Naive thymus-derived CD8-positive, alpha-beta T cell (primary cell): ENCODE measurements at places on chromosomes 7 and 10. TPM values are rescaled to one million over a fixed set of nuclear protein-coding genes. Genes with fewer than 3 reads are reported as not detected.

DNA sequence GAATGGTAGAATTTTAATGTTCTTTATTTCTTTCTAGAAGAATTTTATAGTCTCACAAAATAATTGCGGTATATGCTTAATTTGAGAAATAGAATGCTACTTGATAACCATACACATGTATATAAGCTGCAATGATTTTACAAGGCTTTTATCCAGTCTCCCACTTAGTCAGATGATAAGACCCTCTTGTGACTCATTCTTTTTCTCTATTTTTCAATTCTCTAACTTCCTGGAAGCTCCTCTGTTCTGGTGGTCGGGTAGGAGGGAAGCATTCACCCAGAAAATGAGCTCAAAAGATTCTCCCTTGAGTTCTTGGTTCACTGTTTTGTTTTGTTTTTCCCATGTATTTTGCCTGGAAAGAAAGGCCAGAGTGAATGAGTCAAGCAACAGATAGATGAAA lies 546.6 kb downstream of the INHBA start:
- no peak for DNase-seq

DNA sequence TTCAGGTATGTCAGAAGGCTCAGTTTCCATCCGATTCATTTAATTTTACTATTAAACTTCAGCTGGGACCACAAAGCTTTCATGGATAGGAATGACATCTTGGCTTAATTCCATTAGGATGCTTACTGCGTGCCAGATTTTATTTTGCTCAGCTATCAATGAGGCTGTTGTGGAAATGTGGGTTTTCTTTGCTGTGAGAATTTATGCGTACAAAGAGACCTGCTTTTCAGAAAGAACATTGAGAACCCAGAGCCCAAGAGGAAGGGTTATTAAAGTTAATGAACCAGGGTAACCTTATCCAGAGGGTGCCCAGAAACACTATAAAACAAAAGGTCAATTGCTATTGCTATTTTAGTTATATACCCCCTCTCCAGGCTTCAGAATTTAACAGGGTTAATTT lies 98.3 kb downstream of the MKLN1 start:
- no peak for DNase-seq

GRCh38 chr7:94216944-94217461 lies 177.7 kb upstream of the COL1A2 start:
- no peak for DNase-seq

GRCh38 chr7:97372882-97373281 lies 255.4 kb downstream of the SDHAF3 start:
- DNase-seq: no peak

GRCh38 chr7:33674804-33675411 lies 230.4 kb upstream of the BMPER start:
- DNase-seq: no peak

DNA sequence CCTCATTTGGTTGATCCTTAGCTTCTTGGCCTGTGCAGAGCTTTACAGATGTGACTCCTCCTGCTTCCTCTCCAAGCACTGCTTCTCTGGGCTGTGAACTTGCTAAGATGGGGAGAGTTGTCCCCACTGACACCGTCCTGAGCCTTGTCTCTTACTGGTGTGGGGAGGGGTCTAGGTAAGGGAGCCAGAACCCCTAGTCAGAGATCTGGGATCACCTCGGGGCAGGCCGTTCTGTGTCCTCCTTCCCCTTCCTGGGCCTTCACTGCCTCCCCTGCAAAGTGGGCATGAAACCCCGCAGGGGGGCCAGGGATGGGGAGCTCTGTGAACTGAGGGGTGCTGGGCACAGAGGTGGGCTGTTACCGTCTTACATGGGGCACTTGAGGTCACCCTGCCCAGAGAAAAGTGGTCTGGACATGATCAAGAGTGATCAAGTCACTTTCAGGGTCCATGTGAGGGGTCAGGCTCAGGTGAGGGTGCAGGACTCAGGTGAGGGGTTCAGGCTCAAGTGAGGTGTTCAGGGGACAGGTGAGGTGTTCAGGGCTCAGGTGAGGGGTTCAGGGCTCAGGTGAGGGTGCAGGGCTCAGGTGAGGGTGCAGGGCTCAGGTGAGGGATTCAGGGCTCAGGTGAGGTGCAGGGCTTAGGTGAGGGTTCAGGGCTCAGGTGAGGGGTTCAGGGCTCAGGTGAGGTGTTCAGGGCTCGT lies 86.2 kb downstream of the ADCY1 start:
- DNase-seq: no peak

- DNase-seq: no peak
Measured at GRCh38 chr7:4450483-4450882, 231.6 kb upstream of the FOXK1 start.

DNA sequence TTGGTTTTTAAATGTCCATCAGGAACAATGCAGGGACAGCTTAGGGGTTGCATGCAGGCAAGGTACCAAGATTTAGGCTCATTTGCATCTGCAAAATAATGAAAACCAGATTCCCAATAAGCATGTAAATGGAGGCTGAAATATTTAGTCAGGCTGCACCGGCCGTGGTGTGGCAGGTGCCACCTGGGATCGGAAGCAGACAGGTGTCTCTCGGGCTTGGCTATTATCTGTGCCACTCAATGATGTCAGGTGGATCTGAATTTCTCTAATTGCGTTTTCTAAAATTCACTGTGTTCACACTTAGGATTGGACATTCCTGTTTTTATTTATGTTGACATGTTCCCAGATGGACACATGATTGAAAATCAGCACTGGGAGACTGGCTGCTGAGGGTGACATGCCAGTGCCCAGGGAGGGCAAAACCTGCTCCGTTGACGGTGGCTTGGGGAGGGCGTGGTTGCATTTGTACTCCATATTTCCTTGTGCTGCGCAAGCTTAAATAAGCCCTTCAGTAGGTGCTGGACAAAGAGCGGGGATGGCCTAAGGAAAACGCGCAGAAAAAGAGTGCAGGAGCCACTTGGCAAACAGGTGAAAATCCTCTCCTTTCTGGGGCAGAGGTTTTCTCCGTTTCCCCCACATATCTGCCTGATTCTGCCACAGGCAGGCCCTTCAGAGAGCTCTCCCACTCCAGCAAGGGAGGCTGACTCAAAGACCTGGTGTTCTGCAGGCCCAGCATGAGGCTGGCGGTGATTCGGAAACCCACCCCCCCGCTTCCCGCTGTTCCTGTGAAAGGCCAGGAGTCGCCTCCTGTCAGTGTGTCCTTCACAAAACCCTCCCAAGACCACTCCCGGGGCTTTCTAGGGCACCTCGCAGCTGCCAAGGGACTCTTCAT lies 142.5 kb downstream of the WDR37 start:
- DNase-seq: no peak

DNA sequence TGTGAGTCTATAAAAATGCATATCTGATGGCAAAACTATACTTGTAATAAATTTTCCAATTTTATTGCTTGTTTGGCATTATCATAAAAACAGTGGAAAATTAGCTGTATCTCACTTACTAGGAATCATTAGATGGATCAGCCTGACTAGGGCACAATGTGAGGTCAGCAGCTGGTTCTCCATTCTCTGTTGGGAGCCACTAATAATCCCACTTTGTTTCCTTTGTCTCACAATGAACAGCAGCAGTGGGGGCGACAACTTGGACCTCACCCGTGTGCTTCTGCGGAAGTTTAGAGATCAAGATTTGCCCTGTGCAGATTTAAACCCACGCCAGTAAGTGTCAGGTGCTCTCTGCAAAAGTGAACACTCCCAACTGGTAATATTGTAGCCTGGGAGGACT lies 295.5 kb downstream of the ABCA13 start:
- no peak for DNase-seq

- no peak for DNase-seq
Measured at GRCh38 chr10:73774637-73775036, 7.2 kb upstream of the CHCHD1 start.

DNA sequence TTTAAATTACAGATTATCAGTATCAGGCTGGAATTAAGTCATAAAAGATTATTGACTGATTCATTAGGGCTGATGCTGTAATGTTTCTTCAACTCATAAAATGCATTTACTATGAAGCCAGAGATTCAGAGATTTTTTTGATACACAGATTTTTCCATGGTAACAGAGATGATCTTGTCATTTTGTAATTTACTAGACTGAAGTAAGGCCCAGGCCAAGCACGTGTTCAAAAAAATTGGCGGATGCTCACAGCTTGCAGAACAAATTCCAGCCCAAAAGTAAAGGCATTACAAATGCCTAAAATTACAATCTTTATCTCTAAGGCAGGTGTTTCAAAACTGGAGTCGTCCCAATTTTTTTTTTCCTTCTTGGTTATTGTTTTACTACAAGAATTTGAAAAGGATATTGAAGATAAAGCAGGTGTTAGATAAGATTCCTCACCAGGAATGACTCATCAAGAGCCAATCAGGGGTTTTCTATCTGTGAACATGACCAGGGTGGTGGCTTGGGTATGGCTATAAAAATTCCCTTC lies 78.4 kb upstream of the MEOX2 start:
- DNase-seq: no peak

- DNase-seq: no peak
Measured at GRCh38 chr7:151506901-151507382, 12.8 kb downstream of the RHEB start.

- no peak for DNase-seq
Measured at GRCh38 chr10:7045891-7046599, 364.8 kb downstream of the SFMBT2 start.

DNA sequence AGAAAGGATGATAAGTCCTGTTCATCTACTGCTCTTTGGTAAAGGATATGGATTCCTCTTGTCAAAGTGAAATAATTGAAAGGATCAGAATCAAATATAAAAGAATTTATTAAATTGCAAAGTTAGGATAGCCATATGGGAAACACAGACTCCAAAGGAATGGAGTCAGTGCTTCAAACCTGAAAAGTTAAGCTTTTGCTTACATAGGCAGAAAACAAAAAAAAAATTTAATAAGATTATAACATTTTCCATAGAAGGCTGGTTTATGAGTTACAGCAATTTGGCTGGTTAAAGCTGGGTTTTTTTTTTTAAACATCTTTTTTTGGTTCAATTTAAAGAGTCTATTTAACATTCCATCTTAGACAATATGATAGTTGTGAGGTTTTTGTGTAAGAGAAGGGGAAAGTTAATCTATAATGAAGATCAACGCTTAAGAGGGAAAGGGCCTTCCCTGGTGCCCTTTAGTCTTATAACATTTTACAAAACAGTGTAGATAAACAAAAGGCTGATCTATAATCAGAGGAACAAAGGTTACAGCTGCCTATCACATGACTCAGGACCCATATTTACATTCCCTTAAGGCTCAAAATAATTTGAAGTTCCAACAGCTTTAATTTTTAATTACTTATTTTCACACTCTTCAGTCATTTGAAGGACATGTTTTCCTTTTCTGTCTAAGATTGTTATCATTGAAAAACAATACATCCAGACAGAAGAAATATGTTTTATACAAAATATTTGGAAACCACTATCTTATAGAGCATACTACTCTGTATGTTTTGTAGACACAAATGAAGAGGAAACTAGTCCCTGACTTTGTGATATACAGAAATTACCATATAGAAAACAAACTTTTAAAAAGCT lies 234.3 kb upstream of the MBL2 start:
- no peak for DNase-seq

DNA sequence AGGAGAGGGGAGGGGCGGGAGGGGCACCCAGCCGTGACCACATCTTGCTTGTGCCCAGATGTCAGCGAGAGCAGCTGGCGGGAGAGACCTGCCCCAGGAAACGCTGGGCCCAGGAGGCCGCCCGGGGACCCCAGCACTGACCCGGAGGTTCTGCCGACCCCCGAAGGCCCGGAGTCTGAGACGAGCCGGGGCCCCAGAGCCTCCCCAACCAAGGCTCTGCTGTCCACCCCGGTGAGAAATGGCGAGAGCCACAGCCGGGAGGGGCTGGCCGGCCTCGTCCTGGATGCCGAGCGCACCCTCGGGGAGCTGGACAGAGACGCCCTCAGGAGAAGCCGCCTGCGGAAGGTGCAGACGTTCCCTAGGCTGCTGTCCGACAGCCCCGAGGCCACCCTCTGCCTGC lies 25.9 kb downstream of the KNDC1 start:
- no peak for DNase-seq

DNA sequence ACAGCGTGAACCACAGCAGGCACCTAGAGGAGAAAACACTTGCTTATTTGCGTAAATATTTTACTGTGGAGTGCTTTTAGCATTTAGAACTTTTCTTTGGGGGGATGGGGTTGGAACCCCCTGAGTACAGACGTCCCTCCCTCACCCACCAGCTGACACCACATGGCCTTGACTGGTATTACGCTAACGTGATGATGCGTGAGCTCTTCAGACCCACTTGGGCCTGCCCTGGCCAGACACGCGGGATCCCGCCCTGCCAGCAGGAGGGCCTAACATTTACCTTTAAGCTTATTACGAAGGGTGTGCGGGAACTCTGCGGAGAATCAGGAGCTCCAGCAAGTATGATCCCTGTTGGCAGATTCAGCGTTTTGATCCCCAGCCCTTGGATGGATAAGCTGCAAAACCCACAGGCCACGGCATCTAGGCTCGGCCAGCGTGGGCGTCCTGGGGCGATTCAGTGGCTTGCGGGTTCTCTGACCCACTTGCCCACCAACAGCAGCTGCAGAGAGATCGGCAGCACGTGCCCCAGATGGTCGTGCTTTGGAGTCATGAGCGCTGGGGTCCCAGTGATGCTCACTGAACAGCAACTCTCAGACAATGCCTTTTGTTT lies 545.5 kb upstream of the FOXK1 start:
- DNase-seq: no peak

DNA sequence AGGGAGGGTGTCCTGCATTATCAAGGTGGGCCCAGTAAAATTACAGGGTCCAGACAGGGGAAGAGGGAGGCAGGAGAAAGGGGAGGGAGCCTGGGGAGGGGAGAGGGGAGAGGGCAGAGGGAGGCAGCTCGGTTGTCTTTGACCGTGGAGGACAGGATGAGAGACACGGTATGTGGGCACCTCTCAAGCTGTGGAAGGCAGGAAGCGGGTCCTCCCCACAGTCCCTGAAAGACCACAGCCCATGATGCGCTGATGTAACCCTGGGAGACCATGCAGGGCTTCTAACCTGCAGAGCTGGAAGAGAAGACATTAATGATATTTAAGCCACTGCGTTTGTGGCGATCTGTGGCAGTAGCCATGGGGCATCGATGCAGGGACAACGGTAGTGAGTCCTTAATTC lies 27.2 kb upstream of the MNX1 start:
- DNase-seq: no peak

DNA sequence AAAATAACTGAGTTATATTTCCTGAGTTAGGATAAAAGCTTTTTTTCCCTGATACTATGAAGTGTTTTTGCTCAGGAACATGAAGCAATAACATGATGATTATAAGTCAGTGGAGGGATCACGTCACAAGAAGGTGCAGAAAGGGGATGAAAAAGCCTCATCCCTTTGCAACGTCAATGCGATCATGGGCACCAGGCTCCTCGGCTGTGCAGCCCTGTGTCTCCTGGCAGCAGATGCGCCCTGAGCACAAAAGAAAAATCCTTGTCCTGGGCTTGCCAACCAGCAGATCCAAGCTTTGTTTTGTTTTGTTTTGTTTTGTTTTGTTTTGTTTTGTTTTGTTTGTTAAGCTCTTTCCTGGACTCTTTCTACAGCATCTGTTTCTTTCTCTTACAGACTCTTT lies 103.5 kb upstream of the PRSS1 start:
- DNase-seq: no peak

The SPDYE1 gene
- 0.14 TPM for polyA plus RNA-seq

The PLEKHS1 gene
- polyA plus RNA-seq: not detected

The ZMYND11 gene
- 41.0 TPM for polyA plus RNA-seq

The VWC2 gene
- polyA plus RNA-seq: 0.01 TPM

The NAT16 gene
- polyA plus RNA-seq: not detected

The DUS4L gene
- polyA plus RNA-seq: 9.5 TPM

The ASB10 gene
- not detected for polyA plus RNA-seq

The KRIT1 gene
- polyA plus RNA-seq: 20.1 TPM

The C10orf67 gene
- not detected for polyA plus RNA-seq

The ASB4 gene
- polyA plus RNA-seq: not detected
